Suppressor macrophage (primary cell): ENCODE measurements at places on chromosomes 5 and 9.
A peak's percentile ranks its signal among the peaks of the same experiment; 100 is the strongest.

- no peak for DNase-seq
Measured at GRCh38 chr9:130488621-130489330, 44.0 kb downstream of the ASS1 start.

GRCh38 chr5:54704333-54704732, 186.8 kb downstream of the SNX18 start:
- DNase-seq = no peak

DNA sequence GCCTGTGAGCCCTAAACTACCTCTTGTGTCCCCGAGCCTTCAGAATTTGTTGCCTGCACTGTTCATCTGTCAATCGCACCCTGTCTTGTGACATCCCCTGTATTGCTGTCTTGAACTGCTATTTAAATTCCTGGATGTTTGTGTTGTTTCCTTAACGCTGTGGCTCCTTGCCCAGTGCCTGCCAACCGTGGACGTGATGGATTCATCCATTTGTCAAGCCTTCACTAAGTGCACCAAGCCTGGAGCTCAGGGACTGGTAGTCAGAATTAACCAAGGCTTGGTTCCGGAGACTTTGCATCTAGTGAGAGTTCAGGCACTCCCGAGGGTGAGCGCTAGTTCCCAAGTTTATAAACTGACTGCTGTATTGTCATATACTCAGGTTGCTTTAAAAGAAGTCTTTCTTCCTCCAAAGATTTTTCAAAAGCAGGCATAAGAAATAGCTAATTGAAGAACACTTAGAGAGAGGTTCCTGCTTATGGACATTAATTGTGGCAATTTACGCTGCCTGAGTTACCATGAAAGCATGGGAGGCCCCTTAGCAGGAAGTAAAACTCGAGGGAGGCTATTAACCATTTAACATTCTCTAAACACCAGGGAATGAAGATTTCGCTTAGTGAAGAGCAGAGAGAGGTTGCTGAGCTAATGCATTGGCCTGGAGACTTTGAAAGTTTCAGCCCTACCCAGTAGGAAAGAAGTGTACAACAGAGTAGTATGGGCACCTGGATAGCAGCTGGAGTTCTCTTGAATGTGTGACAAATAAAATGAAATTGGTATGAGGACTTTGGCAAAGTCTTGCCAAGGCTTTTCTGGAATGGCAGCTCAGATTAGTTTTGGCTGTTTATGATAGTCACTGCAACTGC, 29.0 kb downstream of the RGS3 start:
- DNase-seq = no peak

DNA sequence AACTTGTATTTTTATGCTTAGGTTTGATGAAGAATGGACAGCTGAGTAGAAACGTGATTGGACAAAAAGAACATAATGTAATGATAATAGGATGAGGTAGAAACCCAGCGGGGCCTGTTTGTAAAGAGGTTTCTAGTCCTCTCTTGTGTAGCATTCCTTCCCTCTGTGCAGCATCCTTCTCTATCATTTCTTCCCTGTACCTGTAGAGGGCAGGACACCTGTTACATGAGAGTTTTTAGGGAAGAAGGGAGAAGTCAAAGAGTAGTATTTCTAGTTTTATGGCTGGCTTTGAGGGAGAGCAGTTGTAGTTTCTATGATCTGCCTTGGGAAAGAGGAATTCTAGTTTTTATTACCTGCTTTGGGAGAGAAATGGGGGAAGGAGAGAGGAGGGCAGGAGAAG, 162.1 kb upstream of the FST start:
- DNase-seq = no peak

DNA sequence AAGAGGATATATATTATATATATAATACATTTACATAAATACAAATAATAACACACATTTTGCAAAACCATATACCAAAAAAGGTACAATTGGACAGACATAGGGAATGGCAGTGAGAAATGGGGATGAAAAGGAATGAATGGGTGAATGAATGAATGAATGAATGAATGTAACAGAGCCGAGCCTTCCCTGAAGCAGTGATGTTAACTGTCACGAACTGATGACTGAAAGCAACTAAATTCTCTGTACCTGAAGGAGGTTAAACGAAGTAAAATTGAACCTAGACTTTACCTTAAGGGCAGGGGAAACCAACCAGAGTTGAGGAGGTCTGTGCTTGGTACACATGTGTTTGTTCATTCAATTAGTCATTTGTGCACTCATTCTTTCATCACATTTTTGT, 169.6 kb upstream of the TBC1D2 start:
- no peak for DNase-seq

GRCh38 chr5:43367453-43367852, 44.7 kb downstream of the CCL28 start:
- DNase-seq = no peak

GRCh38 chr5:150065886-150066285, 20.5 kb downstream of the CSF1R start:
- DNase-seq = peak; percentile 95

- peak; percentile 95 for DNase-seq
Measured at GRCh38 chr9:128007566-128008138, 26.9 kb upstream of the EEIG1 start.

GRCh38 chr9:107751567-107752210, 262.1 kb upstream of the KLF4 start:
- DNase-seq = peak; percentile 48

GRCh38 chr5:139668064-139668880, 20.1 kb downstream of the CXXC5 start:
- no peak for DNase-seq

- no peak for DNase-seq
Measured at GRCh38 chr5:154331232-154331631, 114.6 kb upstream of the SAP30L start.

GRCh38 chr5:107604146-107604910, 66.4 kb downstream of the EFNA5 start:
- no peak for DNase-seq

GRCh38 chr9:123267481-123268198, 746 bp downstream of the STRBP start:
- peak; percentile 8 for DNase-seq

DNA sequence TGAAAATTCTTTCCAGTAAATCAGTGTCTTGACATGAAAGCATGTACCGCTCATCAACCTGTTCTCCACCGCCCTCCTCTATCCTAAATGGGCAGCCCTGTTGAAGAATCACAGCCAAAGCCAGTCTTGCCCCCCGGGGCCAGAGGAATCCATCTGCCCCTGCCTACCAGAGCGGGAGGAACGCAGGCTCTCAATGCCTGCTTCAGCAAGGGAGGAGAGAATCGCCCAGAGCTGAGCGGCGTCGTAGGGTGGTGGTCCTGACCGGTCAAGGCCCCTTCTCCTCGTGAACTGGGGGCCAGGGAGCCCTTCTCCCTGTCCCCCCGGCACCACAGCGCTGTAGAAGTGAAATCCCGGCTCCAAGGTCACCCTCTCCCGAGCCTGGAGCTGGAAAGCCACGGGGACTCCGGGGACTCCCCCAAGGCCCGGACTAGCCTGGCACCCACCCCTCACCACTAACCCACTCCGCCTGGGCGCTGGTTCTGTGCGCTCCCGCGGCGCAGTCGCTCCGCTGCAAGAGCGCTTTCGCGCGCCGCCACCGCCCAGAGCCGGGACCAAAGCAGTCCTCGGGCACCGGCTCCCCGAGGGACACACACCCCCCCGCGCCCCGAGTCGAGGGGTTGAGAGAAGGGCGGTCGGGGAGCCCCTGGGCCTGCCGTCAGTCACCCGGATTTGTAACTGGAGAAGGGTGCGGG, 718 bp upstream of the TMEM215 start:
- DNase-seq = no peak

DNA sequence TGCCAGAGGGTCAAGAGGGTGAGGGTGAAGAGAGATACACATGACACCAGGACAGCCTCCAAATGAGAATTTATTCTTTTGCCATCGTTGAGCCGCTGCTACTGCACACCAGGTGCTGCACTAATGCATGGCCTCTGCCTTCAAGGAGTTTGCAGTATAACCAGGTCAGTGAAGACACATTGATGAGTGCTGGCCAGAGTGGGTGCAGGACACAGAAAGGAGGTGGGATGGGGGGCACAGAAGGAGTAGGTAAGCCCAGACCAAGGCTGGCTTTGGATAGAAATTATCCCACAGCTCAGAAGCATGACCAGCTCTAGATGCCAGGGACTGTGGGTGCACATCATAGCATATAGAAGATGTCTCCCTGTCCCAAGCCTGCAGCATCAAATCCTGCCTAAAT, 38.0 kb downstream of the FOXI1 start:
- DNase-seq = no peak

GRCh38 chr5:51829691-51830090, 446.4 kb downstream of the ISL1 start:
- DNase-seq = no peak

- DNase-seq = no peak
Measured at GRCh38 chr5:38871790-38872551, 26.2 kb downstream of the OSMR start.

GRCh38 chr5:56076486-56076885, 81.7 kb upstream of the IL6ST start:
- no peak for DNase-seq

DNA sequence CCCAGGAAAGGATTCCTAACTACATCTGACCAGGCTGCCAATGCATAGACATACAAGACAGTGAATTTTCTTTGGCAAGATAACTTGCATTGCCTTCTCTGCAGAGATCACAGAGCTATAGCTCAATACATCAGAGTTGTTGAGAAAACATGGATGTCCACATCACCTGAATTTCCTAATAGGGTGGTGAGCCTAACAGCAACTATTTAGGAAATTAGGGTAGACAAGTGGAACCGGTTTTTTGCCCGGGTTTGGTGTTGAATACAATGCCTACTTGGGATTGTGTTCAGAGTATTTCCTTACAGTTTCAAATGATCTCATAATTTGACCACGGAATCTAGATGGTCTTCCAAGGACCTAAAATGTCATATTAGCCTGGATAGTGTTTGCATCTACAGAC, 262.7 kb downstream of the KIF4B start:
- no peak for DNase-seq

GRCh38 chr9:33130961-33131789, 36.0 kb downstream of the B4GALT1 start:
- DNase-seq = no peak

- no peak for DNase-seq
Measured at GRCh38 chr9:114272739-114273431, 50.0 kb upstream of the ORM1 start.

GRCh38 chr9:77011973-77012821, 7.3 kb upstream of the FOXB2 start:
- DNase-seq = peak; percentile 66

DNA sequence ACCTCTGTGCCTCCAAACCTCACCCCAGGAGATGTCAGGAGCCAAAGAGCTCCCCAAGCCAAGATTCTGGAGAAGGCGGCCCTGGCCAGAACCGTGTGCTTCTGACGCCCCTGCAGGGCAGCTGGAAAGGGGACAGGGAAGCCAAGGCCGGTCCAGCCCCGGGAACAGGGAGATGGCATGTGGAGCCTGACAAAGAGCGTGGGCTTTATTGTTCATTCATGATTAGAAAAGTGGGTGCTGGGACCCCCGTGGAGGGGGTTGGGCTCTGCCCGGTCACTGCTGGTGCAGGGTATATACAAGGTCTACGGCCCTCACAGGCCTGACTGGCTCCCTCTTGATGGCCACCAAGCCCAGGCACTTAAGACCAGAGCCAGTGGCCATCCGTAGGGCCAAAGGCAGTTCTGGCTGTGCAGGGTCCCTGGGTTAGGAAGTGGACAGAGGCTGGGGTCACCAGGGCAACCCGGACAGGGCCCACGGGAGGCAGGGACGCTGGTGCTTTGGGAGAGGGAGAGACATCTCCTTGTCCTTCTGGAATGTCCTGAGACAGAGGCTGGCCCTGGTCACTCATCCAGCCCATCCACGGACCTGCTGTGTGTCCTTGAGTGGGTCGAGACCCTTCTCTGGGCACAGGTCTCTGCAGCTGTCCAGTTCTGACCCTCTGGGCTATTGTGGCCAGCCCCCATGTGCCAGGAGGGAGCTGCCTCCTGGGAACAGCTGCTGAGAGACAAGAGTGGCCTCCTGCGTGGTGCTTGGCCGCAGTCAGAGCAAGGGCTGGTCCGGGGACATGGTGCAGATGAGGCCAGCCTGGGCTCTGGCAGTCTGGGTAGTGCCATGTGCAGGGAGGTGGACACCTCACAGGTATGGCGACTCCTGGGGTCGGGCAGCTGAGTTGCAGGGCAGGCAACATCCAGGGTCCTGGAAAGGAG, 12.5 kb downstream of the NINJ1 start:
- no peak for DNase-seq

GRCh38 chr5:32307769-32308194, 5.0 kb downstream of the MTMR12 start:
- no peak for DNase-seq

- DNase-seq = peak; percentile 6
Measured at GRCh38 chr5:160843240-160843639, 8.8 kb downstream of the ATP10B start.

DNA sequence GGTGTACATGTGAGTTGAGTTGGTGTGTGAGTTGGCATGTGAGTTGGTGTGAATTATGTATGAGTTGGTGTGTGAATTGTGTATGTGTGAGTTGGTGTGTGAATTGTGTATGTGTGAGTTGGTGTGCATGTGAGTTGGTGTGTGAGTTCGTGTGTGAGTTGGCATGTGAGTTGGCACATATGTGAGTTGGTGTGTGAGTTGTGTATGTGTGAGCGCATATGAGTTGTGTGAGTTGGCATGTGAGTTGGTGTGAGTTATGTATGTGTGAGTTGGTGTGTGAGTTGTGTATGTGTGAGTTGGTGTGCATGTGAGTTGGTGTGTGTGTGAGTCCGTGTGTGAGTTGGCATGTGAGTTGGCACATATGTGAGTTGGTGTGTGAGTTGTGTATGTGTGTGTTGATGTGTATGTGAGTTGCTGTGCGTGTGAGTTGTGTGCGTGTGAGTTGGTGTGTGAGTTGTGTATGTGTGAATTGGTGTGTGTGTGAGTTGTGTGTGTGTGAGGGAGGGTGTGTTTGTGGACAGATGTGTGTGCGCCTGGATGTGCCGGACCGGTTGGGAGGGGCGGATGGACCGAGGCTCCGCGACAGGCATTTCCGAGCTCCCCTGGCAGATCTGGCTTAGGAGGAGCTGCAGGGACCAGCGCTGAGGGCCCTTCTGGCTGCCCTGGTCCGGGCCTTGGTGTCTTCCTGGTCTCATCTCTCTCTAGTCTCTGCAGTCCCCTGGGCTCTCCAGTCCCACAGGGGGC, 162.5 kb upstream of the IER5L start:
- DNase-seq = peak; percentile 41

GRCh38 chr5:118009741-118010297, 978.5 kb downstream of the DTWD2 start:
- no peak for DNase-seq

DNA sequence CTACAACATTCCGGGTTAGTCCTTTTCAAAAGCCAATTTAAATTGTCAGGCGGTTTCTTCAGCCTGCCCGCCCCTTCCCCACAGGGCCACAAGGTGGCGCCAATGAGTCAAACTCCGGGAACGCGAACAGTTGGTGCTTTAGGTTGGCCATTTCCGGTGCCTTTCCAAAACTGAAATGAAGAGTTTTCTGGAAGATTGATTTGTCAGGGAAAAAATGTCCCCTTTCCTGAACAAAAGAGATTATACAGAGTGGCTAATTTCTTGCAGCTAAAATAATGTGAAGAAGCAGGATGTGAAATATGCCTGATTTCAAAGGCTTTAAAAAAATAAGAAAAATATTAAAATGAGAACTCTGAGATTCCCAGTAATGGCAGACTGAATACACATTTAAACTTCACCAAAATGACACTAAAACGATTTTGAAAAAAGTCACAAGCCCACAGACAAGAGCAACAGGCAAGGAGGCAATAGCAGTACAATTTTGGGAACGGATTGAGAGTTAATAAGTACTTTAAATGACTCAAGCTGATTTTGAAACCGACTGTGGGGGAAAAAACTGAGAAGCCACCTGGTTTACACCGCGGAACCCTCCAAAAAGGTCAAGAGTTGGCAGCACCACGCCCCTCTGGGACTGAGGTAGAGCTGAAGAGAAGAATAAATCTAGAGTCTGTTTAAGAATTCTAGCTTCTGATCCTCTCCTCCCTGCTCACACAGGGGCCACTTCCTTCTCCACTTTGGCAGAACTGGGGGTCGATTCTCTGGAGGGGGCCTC, 45.7 kb downstream of the SLC46A2 start:
- DNase-seq = peak; percentile 88
